ENCODE measurements at places on chromosomes 11 and 22.

DNA sequence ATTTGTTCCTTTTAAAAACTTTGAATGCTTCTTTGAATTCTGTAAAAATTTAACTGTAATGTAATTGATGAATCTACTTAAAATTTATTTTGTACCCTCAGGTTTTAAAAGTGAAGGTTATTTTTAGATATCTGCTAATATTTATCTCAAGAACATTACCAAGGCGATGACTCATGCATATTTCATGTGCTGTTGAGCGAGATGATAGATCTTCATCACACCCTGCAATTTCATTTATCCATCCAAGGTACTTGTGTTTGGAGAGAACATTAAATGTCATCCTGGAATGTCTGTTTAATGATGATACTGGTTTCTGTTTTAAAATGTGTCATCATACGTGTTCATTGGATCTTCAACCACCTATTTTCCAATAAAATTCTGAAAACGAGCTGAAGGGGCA, 6.7 kb upstream of the OOSP4A start:
- no peak overlapping the region for H3K4me3 ChIP-seq
- no peak for DNase-seq
- no peak overlapping the region for H3K27ac ChIP-seq
- no peaks in the 10 kb centered on the region for H3K36me3 ChIP-seq
- no peaks in the 10 kb centered on the region for H3K4me1 ChIP-seq

DNA sequence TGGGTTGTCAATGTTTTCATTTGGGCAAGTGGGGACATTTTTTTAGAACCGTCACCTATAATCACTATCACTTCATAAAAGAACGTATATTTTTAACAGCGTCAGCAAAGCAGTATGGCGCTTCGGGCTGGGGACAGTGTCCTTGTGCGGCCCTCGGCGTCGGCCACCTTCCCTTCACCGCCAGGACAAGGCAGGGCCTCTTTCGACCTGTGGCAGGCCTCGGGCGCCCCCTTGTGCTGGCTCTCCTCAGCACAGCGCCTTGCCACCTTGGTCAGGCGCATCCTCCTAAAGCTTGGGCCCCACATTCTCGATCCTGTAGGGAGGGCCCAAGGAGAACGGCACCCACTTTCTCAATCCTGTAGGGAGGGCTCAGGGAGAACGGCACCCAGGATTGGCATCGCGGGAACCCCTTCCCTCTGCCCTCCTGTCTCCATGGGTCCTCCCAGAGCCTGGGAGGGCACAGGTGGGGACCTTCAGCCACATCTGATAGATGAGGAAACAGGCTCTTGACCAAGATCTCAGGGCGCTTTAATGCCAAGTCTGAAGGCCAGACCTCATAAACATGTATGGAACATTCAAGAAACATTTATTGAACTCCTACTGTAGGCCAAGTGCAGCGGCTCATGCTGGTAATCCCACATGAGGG, 11.5 kb upstream of the FADD start:
- H3K27ac ChIP-seq = no peak overlapping the region
- peak; percentile 90 for DNase-seq
- no peak overlapping the region for H3K4me3 ChIP-seq
- H3K27me3 ChIP-seq = no peaks in the 10 kb centered on the region

- H3K27ac ChIP-seq = no peak overlapping the region
- H3K4me1 ChIP-seq = peaks cover 8% of the 10 kb centered on the region
- H3K4me3 ChIP-seq = no peak overlapping the region
- no peaks in the 10 kb centered on the region for H3K36me3 ChIP-seq
- H3K27me3 ChIP-seq = peaks cover 73% of the 10 kb centered on the region
Measured at GRCh38 chr11:128889657-128890213, 1.4 kb upstream of the KCNJ5 start.

GRCh38 chr11:105156720-105157119, 17.2 kb upstream of the CARD18 start:
- DNase-seq = no peak
- H3K4me1 ChIP-seq = no peaks in the 10 kb centered on the region
- no peaks in the 10 kb centered on the region for H3K27me3 ChIP-seq
- no peaks in the 10 kb centered on the region for H3K36me3 ChIP-seq
- no peak overlapping the region for H3K27ac ChIP-seq

DNA sequence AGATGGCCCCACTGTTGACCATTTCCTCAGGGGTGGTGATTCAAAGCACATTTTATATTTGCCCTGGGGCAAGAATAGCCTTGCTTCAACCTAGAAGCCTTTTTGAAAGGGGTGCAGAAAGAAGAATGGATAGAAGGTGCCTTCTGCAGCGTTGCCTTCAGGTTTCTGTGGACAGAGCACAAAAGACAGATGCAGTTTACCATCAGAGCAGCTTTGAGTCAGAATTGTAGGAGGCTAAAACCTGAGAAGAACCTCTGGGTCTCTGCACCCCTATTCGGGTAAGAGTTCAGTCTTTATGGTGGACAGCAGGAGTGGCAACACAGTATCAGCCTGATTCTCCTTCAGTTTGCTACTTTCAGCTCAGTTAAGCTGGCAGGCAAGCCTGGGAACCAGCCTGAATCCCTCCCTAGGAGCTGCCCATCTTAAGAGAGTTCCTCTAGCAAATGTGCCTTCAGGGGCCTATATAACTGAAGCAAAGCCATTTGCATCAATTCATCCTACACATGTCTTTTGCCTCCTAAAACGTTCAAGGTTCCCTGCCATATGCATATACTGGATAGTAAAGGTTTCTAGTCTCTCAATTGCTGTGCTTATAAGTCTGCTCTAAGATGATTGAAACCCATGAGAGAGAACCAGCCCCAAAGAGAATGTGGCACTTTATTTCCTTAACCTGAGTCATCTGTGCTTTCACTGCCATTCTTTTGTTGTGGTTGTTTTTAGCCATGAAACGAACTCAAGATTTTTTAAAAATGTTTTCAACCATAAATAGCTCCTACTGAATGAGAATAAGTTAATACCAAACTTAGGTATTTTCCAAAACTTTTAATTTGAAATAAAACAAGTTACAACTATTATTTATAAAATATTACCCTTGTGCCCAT, 123.0 kb downstream of the TRIM44 start:
- DNase-seq = no peak
- H3K36me3 ChIP-seq = no peaks in the 10 kb centered on the region
- H3K27me3 ChIP-seq = no peaks in the 10 kb centered on the region
- no peak overlapping the region for H3K4me3 ChIP-seq
- H3K27ac ChIP-seq = no peak overlapping the region

GRCh38 chr11:121465709-121466062, 12.9 kb upstream of the SORL1-AS1 start:
- H3K4me3 ChIP-seq = peak overlapping the region; percentile 74
- peak overlapping the region; percentile 99 for H3K27ac ChIP-seq
- no peak for DNase-seq
- no peaks in the 10 kb centered on the region for H3K27me3 ChIP-seq
- peaks cover 90% of the 10 kb centered on the region for H3K4me1 ChIP-seq

- H3K36me3 ChIP-seq = peaks cover 76% of the 10 kb centered on the region
- H3K4me1 ChIP-seq = peaks cover 67% of the 10 kb centered on the region
- H3K27me3 ChIP-seq = no peaks in the 10 kb centered on the region
Measured at GRCh38 chr11:102438311-102439062, 14.1 kb downstream of the TMEM123 start.

Measured in activated CD4-positive, alpha-beta T cell treated with anti-CD3 and anti-CD28 coated beads, Interleukin-2, amount 10 ng/mL, durations not matched to agents 24 days and 14 days (primary cell).